ENCODE measurements at places on chromosomes 1 and 21.

- H3K27ac ChIP-seq: peak overlapping the region; percentile 87
- peaks cover 3% of the 10 kb centered on the region for H3K27me3 ChIP-seq
- no peak for DNase-seq
- H3K4me3 ChIP-seq: no peak overlapping the region
- H3K4me1 ChIP-seq: peaks cover 69% of the 10 kb centered on the region
Observed at GRCh38 chr1:2137257-2138121, 57.1 kb downstream of the FAAP20 start.

- no peak for DNase-seq
- H3K4me3 ChIP-seq: peak overlapping the region; percentile 23
- peak overlapping the region; percentile 94 for H3K27ac ChIP-seq
- peaks cover 43% of the 10 kb centered on the region for H3K4me1 ChIP-seq
Observed at GRCh38 chr1:231699784-231700183, 73.2 kb downstream of the DISC1 start.

DNA sequence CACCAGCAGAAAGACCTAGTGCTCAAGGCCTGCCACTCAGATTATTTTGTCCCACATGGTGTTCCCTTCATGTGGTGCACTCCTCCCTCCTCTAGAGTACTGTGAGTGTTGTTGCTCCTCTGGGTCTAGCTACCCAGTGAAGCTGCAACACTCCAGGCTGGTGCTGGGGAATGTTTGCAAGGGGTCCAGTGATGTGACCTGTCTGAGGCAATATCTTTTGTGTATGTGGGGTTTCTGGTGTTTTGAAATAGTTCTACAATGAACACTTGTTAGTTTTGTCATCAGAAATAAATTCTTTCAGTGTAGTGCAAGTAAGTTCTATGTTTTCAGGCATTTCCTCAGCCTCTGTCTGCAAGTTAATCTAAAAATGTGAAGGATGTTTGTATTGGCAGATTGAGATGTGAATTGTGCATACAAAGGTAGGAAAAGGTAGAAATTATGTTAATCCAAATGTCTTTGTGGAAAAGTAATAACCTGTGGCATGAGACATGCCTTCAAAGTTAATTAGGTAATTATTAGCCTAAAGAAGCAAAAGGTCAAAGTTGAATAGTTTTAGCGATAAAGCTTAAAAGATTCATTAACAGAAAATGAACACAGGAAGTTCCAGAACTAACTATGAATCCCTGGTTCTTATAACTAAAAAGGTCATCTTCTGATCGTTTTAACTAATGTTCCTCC lies 616.8 kb downstream of the LTN1 start:
- no peak overlapping the region for H3K27ac ChIP-seq
- DNase-seq: no peak
- peaks cover 5% of the 10 kb centered on the region for H3K27me3 ChIP-seq

- no peaks in the 10 kb centered on the region for H3K36me3 ChIP-seq
- no peak overlapping the region for H3K27ac ChIP-seq
- no peak overlapping the region for H3K4me3 ChIP-seq
- DNase-seq: peak; percentile 68
- H3K4me1 ChIP-seq: no peaks in the 10 kb centered on the region
- no peaks in the 10 kb centered on the region for H3K27me3 ChIP-seq
Observed at GRCh38 chr1:196723325-196724185, 51.1 kb upstream of the CFHR3 start.

DNA sequence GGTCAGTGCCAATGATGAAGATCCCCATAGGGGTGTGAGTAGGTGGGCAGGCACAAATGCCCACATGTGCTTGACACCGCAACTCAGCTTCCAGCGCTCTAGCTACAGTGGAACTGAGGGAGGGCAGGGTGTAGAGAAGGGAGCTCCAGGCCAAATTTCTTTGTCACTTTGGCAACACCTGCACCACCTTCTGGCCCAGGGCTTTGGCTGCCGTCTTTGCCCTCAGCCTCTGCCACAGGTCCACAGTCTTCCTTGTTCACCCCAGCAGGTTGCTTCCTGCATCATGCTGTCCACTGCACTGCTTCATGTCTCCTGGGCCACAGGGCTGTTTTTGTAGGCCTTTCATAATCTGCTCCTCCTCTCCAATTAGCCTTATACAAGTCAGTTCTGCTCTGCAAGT lies 20.4 kb upstream of the FMOD start:
- H3K36me3 ChIP-seq: no peaks in the 10 kb centered on the region
- H3K27me3 ChIP-seq: peaks cover 23% of the 10 kb centered on the region
- no peak for DNase-seq
- no peak overlapping the region for H3K27ac ChIP-seq
- no peak overlapping the region for H3K4me3 ChIP-seq

- peaks cover 3% of the 10 kb centered on the region for H3K27me3 ChIP-seq
- H3K36me3 ChIP-seq: peaks cover 39% of the 10 kb centered on the region
- no peak overlapping the region for H3K4me3 ChIP-seq
- peaks cover 22% of the 10 kb centered on the region for H3K4me1 ChIP-seq
Observed at GRCh38 chr1:108750476-108751181, 4.2 kb downstream of the STXBP3 start.

DNA sequence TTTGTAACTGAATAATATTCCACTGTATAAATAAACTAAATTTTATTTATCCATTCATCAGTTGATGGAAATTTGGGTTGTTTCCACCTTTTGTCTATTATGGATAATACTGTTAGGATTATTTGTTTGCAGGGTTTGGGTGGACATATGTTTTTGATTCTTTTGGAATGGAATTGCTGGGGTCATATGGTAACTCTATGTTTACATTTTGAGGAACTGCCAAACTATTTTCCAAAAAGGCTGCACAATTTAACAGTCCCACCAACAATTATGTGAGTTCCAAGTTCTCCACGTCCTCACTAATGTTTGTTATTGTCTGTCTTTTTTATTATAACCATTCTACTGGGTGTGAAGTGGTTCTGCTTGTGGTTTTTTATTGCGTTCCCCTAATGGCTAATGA lies 4.3 kb upstream of the SERBP1 start:
- no peak for DNase-seq
- no peak overlapping the region for H3K4me3 ChIP-seq

DNA sequence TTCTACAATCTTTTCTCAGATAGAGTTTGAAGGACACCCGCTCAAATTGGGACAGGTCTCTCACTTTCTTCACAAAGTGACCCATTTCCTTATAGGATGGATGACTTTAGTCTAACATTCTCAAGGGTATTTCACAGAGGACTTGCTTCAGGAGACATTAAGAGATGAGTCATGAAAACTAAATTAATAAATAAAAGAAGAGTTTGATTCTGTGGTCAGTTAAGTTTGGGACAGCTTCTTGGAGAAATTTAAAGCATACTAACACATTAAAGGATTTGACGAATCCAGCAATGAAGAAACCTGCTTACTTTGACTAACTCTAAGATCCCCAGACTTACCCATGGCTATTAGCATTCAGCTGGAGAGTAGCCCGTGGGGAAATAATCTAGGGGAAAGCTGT lies 95.6 kb upstream of the RAB3GAP2 start:
- H3K27me3 ChIP-seq: peaks cover 15% of the 10 kb centered on the region
- H3K4me3 ChIP-seq: no peak overlapping the region
- no peaks in the 10 kb centered on the region for H3K36me3 ChIP-seq
- peaks cover 57% of the 10 kb centered on the region for H3K4me1 ChIP-seq

DNA sequence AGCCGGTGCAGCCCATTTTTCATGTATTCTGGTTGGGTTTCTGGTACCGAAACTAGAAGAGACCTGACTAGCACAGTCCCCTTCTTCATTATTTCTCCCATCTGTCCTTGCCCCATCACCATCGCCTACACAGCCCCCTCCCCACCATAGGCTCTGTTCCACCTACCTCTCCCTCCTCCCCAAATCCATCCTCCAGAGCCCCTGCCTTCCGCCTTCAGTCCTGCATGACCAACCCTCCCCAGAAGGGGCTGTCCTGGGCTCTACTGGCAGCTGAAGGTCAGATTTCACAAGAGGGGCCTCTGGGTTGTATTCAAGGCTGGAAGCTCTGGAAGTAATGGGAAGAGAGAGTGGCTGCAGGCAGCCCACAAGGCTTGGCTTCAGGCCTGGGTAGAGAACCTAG lies 55.2 kb downstream of the SDC3 start:
- DNase-seq: peak; percentile 40
- peaks cover 43% of the 10 kb centered on the region for H3K4me1 ChIP-seq
- H3K27ac ChIP-seq: peak overlapping the region; percentile 16
- H3K4me3 ChIP-seq: no peak overlapping the region

DNA sequence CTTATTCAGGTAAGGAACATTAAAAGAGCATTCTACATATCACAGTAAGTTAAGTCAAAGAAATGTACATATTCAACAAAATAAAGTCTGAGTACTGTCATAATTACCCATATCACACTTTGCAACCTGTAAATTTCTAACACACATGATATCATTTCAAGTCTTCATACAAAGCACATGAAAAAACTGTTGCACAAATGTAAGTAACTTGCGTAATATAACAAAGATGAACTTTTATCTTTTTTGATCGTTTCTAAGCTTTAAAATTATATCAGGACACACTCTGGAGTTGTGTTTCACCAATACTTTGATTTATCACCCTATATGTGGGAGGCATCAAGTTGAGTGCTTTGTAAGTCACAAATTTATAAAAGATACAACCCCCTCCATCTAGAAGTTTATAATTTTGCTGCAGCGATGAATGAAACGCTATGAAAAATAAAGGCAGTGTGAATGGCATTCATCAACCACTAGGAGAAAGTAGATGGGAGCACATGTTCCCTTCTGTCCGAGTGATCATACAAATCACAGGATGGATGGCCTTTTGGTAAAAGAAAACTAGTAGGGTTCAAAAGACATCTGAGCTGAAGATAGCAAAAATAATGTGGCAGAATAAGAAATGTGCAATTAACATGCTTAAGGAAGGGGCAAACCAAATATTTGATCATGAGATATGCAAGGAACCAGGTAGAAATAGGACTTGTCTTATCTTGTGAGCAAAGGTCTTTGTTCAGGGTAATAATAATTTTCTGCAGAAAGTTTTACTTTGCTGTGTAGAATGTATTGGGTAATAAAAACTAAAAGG lies 27.5 kb downstream of the NRIP1 start:
- H3K4me3 ChIP-seq: no peak overlapping the region
- no peaks in the 10 kb centered on the region for H3K27me3 ChIP-seq
- no peak for DNase-seq
- H3K4me1 ChIP-seq: peaks cover 14% of the 10 kb centered on the region
- peaks cover 79% of the 10 kb centered on the region for H3K36me3 ChIP-seq

DNA sequence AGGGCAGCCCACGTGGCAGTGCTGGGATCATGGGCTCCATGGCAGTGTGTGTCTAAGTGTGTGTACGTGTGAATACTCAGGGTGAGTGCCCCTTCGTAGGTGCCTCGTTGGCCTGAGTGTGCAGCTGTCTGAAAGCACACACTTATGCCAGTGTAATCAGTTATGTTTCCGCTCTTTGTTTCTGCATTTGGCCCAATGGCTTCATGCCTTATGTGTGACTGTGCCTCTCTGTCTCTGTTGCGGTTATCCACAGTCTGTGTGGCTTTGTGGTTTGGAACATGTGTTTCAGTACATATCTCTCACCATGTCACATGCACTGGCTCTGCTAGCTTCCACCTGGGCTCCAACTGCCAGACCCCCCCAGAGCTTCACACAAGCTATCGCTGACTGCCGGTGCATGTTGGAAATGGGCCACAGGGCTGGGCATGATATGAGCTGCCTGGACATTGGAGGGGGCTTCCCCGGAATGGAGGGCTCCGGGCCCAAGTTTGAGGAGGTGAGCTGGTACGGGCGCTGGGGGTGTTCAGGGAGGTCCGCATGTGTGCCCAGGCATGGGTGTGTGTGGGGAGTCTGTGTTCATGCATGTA lies 70.3 kb upstream of the TINAGL1 start:
- peaks cover 18% of the 10 kb centered on the region for H3K27me3 ChIP-seq
- no peak overlapping the region for H3K27ac ChIP-seq
- peaks cover 20% of the 10 kb centered on the region for H3K4me1 ChIP-seq

DNA sequence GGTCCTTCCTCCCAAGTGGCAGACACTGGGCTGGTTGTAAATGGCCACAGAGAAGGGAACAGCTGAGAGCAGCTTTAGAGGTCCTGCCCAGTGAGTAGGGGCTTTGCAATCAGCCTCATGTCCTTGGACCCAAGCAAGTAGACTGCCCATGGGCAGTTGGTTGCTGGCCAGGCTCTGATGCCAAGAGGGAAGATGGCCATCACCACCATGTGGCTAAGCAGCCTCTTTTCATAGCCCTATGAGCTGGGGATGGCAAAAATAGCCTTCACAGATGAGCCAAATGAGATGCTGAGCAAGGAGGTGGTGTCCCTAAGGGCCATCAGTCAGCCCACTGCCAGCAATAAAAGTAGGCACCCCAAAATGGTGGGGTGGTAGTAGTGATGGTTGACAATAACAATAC lies 3.2 kb downstream of the DISP3 start:
- peaks cover 78% of the 10 kb centered on the region for H3K27me3 ChIP-seq
- no peak overlapping the region for H3K27ac ChIP-seq
- H3K36me3 ChIP-seq: no peaks in the 10 kb centered on the region
- H3K4me3 ChIP-seq: no peak overlapping the region
- no peak for DNase-seq
